SW 1271 (cell line): ENCODE measurements at places on chromosomes 3 and 15.

- no peak for DNase-seq
Measured at GRCh38 chr15:53580366-53580765, 179.1 kb downstream of the WDR72 start.

DNA sequence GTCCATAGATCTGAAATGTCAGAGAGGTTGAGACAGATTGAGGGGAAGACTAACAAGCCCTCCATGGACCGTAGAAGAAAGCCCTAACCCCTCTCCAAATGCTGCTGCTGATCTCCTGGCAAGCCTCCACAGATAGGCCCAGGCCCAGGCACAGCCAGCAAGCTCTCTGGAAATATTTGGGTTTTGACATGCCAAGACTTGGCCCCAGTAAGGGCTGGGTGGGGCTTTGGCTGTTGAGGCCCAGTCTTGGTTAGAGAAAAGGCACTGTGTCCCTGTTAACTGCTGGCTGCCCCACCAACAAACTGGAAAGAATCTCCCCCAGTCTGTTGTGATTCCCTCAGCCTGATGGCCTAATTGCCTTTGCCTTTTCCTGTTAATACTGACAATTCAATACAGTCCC, 208.8 kb upstream of the CTDSPL start:
- DNase-seq, result no peak

DNA sequence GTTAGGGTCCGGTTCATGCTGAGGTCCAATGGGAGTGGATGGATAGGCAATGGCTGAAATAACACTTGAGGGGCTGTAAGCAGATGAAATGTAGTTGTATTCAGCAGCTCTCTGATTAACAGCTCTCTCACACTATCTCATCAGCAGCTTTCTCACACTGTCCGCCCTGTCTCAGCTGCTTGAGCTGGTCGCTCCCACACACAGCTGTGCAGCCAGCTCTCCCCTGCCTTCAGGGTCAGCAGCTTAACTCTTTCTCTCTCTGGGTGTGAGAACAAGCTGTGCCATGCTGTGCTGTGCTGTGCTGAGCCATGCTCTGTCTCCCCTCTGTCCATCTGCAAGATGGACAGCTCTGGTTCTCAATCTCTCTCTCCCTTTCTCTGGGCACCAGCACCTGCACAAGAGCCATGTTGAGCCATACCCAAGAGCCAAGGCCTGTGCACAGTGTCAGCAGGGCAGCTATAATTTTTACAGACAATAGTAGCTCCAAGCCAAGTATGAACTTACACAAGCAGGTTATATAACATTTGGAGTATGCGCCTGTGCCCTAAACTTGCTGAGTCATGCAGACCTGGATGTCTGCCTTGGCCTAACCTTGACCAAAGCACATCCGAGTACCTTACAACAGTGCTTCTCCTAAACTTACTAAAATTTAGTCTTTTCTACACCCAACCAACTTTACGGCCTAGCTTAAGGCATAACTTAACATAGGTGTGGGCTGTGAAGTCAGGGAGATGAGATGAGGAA, 291.3 kb upstream of the TRIM42 start:
- no peak for DNase-seq

- DNase-seq, result no peak
Measured at GRCh38 chr3:132378846-132379245, 38.5 kb upstream of the DNAJC13 start.

- no peak for DNase-seq
Measured at GRCh38 chr3:29871087-29871486, 590.2 kb downstream of the RBMS3 start.
